ENCODE measurements at places on chromosomes 2 and 18.

DNA sequence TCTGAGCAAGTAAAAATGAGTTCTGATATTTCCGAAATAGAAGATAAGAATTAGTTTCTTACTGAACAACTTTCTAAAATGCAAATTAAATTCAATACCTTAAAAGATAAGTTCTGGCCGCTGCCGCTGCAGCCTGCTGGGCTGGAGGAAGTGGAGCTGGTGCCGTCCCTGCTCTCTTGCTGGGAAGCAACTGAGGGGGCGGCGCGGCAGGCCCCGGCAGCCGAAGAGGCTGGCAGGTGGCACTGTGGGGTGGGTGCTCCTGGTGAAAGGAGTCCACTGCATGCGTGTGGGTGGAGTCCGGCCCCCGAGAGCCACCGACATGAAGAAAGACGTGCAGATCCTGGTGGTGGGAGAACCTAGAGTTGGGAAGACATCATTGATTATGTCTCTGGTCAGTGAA is 89.5 kb upstream of the ZNF519 start:
- DNase-seq, result peak; percentile 1

- no peak for DNase-seq
Observed at GRCh38 chr2:44295633-44296359, 20.5 kb downstream of the SLC3A1 start.

- no peak for DNase-seq
Observed at GRCh38 chr18:44882163-44882868, 201.6 kb downstream of the SETBP1 start.

DNA sequence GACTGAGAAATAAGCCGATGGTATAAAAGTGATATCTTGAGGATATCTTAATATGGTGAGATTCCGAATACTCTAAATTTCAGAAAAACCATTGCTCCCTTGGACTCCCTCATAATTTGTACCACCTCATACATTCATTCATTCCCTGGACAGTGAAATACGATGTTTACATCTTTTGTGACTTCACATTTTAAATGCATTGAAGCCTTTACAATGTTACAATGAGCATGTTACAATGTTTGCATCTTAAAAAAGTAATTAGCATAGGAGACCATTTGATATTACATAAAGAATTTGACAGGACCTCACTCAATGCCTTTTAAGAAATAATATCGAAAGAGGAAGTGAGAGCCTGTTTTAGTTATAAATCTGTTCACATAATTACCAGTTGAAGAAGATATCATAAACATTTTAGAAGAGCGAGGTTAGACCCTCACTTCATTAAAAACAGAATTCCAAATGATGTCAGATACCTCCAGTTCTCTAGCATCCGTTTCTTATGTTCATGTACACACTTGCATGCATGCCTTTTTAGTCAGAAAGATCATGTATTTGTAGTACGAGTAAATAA is 372.0 kb downstream of the ARHGAP15 start:
- no peak for DNase-seq

- no peak for DNase-seq
Observed at GRCh38 chr2:40113272-40113968, 334.4 kb upstream of the THUMPD2 start.

DNA sequence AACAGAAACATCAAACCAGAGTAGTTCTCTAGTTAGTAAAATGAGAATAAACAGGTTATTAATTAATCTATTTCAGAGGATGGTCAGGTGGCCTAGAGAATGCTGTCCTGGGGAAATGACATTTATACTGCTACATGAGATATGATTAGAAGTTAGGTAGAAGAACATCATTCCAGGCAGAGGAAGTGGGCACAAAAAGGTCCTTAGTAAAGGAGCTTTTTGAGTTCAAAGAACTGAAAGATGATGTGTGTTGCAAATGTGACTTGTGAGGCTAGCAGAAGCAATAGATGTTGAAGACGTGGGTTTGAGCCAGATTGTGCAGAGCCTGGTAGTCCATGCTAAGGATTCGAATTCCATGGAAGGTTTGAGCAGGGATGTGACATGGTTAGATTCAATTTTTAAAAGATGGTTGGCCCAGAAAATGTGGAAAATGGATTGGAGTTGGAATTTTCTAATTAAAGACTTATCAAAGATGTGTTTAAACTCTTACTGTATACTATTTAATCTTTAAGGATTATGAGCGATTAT is 34.2 kb downstream of the RAB10 start:
- DNase-seq, result no peak

- DNase-seq, result no peak
Observed at GRCh38 chr2:30955516-30956132, 148.4 kb upstream of the CAPN13 start.

DNA sequence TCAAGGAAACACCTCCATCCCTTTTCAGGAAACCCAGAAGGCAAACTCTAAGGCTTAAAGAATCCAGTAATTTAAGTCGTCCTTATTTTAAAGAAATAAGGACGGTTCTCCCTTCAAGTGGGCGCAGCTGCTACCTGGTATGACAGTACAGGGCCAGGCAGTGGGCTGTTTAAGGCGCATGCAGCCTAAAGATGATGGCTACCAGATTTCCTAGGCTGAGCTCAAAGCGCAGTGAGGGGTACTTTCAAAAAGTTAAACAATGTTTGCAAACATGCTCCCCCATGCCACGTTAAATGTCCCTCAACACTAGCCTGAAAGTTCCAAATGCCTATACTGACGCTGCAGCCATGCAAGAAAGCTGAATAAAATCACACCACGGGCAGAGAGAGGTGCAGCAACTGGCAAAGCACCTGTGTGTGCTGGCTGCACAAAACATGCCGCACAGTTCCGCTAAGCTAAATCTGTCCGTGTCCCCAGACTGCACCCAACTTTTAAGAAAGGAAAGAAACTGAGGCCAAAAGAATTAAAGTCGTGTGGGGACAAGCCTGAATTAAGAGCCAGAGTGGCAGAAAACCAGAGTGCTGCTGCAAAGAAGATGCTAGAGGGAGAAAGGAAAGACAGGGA is 583 bp downstream of the HIBCH start:
- no peak for DNase-seq

All from 8988T (cell line).